ENCODE measurements at places on chromosomes 12 and 14.

GRCh38 chr12:110791589-110791988, 48.9 kb upstream of the PPP1CC start:
- no peak for DNase-seq

DNA sequence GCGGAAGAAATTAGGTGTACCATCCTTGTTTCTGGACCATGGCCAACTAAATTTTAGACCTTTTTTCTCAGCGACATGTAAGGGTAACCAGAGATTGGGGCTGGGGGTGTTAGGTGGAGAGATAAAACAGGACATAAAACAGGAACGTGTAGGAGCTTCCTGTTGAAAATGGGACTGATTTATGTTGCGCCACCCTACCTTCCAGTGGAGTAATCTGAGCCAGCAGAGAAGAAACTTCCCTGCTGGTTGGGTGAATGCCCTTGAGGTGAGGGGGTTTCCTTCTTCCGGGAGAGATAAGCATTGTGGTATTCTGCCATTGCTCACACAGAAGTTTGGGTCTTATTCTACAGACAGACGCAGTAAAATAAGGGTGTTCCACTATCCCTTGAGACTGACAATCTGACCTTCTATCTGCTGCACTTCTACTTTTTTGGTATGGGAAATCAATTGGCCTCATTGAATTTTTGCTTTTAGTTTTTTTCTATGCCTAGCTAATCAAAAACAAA, 417.6 kb downstream of the PCNX1 start:
- peak; percentile 6 for DNase-seq

DNA sequence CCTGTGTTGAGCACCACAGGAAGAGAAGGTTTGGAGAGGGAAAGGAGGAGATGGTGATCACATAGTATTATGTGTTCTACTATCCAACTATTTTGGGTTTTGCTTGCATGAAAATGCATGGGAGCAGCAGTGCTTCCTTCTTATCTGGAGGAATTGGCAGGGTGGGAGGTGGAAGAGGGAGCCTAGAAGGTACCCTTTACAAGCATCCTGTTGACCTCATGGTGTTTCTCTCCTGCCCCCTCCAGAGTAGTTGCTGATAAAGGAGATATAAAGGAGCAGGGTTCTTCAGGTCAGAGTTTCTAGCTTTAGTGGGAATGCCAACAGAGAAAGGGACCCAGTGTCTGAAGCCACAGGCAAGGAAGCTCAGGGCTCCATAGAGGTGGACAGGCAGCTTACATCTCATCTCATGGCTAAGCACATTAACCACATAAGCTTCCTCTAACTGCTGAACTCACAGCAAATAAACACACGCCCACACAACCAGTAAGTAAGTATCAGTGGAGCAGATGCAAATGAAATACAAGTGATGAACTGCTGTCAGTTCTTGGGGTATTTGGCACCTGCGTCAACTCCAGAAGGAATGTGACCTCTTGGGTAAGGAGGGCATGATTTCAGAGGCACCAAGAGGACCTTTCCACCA, 174.2 kb upstream of the SLC38A2 start:
- no peak for DNase-seq

GRCh38 chr14:55430024-55430690, 10.3 kb downstream of the TBPL2 start:
- peak; percentile 60 for DNase-seq

DNA sequence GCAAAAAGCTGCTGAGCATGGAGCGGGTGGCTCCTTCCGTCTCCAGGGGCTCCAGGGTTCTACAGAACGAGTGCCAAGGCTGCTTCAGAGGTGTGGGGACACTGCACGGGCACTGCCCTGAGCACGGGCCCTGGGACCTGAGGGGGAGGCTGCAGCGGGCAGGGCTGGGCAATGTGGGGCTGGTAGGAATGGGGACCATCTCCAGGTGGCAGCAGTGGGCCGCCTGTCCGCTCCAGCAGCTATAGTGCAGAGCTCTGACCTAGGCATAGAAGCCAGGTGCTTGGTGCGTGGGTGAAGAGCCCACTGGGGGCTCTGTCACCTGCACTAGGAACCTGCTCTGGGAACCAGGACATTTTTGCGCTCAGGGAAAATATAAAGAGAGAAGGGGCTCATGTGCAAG, 22.3 kb downstream of the HDAC7 start:
- DNase-seq = no peak

GRCh38 chr14:100900837-100901390, 2.6 kb downstream of the RTL1 start:
- no peak for DNase-seq

- no peak for DNase-seq
These were observed 364.9 kb upstream of the KITLG start for GRCh38 chr12:88945051-88945732.

DNA sequence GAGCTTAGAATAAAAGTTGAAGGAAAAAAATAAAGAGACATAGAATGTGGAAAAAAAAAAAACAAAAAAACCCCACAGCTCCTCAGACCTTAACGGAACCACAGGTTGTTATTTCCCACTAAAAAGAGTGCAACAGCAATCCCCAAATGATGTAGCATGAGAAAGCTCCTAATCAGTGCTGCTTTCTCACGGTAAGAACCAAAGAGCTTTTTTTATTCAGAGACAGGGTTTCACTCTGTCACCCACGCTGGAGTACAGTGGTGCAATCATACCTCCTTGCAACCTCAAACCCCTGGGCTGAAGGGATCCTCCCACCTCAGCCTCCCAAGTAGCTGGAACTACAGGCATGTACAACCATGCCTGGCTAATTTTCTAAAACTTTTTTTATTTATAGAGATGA, 13.3 kb downstream of the NDUFA12 start:
- no peak for DNase-seq

GRCh38 chr12:6765048-6765633, 1.0 kb upstream of the PTMS start:
- no peak for DNase-seq

DNA sequence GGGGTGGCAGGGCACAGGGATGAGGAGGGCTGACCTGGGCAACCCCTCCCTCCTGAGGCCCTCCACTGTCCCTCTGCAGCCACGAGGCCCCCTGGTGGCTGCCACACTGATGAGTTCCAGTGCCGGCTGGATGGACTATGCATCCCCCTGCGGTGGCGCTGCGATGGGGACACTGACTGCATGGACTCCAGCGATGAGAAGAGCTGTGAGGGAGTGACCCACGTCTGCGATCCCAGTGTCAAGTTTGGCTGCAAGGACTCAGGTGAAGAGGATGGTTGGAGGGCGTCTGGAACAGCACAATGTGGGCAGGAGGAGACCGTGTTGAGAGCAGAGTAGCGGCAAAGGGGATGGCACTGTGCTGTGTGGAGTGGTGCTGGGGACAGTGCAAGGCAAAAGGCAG, 25.7 kb upstream of the LRP1-AS start:
- no peak for DNase-seq

DNA sequence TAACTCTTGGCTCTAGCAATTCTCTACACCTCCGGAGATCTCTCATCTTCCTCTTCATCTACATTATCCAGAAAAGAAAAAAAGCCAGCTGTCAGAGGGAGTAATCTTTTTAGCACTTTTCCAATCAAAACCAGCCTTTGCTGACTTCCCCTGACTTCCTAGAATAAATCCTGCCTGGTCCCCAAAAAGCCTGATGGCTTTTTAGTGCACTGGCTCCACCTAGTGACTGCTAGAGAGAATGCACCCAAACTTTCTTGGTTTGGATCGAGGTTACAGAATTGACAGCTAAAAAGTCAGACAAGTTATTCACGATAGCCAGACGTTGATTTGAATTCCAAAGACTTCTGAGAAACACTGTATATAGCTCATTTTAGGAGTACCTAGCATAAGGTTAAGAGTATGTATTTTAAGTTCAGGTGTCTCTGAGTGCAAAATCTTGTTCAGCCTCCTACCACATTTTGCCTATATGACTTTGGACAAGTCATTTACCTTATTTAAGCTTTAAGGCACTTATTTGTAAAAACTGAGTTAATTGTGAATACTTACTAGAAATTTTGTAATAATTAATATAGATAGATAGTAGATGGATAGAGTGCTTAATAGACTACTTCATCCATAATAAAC, 185.7 kb upstream of the GRIN2B start:
- DNase-seq = peak; percentile 46

DNA sequence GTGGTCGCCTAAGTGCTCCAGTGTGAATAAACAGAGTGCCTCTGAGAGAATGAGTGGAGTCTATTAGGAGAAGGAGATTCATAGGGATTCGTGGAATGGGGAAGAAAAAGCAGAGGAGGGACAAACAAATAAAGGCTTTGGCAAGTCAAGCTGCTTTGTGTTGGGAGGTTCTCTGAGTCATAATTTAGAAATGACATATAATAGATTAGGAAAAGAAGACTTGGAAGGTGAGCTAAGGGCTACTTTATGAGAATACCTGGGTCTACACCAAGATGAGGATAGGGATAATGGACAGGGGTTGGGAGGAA, 6.4 kb upstream of the NTN4 start:
- no peak for DNase-seq

DNA sequence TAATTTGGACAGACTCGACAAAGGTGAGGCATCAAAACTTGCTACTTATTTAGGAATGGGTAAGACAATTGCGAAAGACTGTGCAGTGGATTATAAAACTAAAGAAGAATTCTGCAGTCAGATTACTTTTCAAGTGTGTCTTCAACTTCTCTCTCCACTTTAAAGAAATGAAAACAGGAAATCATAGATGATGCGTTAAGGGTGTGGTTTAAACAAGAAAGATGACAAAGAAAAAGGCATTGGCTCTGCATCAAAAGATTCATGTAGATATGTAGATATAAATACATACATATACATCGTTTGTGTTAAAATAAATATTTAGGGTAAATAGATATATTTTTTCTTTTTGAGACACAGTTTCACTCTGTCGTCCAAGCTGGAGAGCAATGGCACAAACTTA, 74.6 kb upstream of the PARP11 start:
- DNase-seq = no peak

- no peak for DNase-seq
These were observed 166.9 kb upstream of the ATXN7L3B start for GRCh38 chr12:74370608-74371216.

- DNase-seq = no peak
These were observed 256.3 kb upstream of the CLEC14A start for GRCh38 chr14:38512236-38512635.

DNA sequence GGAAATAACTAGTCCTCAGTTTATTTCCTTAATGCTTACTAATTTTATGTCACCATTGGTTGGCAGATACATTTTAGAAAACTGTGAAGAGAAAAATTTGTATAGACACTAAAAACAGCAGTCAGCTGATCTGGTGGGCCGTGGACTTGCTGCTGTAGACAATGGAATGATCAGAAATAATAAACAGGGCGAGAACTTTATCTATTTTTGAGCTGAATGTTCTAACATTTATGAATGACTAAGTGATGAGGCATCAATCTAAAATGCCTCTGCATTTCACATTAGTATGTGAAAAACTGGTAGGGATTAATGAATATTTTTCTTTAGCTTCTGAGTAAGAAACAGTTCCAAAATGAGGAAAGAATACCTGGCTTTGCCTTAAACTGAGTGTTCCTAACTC, 24.8 kb upstream of the PKP2 start:
- DNase-seq = peak; percentile 52

- DNase-seq = no peak
These were observed 71.7 kb downstream of the TESC start for GRCh38 chr12:117027251-117028086.

- DNase-seq = no peak
These were observed 518.7 kb downstream of the TMEM121 start for GRCh38 chr14:106044949-106045596.

- DNase-seq = no peak
These were observed 117.9 kb downstream of the DICER1 start for GRCh38 chr14:95039259-95039992.

GRCh38 chr12:57865084-57865751, 18.7 kb upstream of the CTDSP2 start:
- peak; percentile 74 for DNase-seq

GRCh38 chr12:122130150-122130549, 43.9 kb downstream of the IL31 start:
- peak; percentile 65 for DNase-seq

DNA sequence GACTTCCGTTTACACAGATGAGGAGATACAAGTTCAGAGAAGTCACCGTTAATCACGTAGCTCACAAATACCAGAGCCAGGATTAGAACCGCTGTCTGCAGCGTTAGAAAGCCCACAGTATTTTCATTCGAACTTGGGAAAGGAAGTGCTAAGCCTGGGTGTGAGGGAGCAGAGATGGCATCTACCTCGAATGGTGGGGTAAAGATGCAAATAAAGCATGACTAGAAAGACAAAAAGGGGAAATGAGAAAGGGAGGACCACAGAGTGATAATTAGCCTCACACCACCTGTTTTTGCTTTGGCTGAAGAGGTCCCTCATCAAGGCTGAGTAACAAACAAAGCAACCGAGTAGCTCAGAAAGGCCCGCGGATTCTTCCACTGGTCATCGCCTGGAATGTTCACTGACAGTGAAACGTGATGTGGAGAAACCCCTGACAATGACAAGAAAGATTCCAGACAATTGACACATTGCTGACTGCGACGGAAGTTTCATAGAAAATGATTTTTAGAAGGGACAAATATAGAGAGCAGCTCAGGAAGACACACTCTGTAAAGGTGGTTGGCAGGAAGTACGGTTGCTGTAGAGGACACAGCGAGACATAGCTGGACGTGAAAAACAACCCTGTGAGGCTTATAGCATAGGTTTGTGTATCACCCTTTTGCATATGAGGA, 31.5 kb upstream of the BHLHE41 start:
- DNase-seq = no peak

DNA sequence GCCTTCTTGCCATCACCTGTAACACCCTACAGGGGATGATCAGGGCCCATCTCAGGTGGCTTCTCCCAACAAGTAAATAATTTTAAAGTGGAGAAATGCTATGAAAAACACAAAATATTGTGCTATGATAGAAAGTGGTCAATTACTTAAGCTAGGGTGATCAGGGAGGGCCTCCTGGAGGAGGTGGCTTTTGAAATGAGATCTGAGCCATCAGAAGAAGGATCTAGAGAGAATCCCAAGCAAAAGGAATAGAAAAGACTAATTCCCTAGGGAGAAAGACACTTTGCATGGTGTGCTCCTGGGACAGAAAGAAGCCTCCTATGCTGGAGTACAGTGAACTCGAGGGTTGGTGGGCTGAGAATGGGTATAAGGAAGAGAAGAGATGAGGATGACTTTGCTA, 7.5 kb upstream of the C14orf132 start:
- no peak for DNase-seq

GRCh38 chr14:64303471-64303917, 9.3 kb upstream of the ESR2 start:
- no peak for DNase-seq

GRCh38 chr12:69471667-69472385, 1.6 kb downstream of the FRS2 start:
- no peak for DNase-seq

GRCh38 chr12:11812586-11813437, 163.3 kb downstream of the ETV6 start:
- no peak for DNase-seq
